ENCODE measurements at places on chromosomes 1 and 21.

DNA sequence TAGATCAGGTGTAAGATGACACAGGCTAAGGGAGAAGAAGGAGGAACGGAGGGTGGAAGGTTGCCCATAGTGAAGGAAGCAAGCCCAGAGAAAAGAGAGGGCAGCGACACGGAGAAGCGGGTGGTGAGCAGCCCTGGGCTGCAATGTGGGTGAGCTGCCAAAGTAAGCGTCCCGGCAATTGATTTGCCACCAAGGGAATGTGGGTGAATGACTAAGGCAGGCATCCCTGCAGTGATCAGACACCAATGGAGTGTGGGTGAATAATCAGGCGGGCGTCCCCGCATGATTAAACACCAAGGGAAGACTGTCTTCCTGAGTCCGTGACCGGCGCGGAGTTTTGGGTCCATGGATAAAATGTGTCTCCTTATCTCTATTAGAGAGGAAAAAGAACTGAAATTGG lies 79.6 kb downstream of the UCHL5 start:
- no peak for DNase-seq

- DNase-seq: no peak
These were observed 1.4 kb upstream of the FDPS start for GRCh38 chr1:155307247-155307740.

DNA sequence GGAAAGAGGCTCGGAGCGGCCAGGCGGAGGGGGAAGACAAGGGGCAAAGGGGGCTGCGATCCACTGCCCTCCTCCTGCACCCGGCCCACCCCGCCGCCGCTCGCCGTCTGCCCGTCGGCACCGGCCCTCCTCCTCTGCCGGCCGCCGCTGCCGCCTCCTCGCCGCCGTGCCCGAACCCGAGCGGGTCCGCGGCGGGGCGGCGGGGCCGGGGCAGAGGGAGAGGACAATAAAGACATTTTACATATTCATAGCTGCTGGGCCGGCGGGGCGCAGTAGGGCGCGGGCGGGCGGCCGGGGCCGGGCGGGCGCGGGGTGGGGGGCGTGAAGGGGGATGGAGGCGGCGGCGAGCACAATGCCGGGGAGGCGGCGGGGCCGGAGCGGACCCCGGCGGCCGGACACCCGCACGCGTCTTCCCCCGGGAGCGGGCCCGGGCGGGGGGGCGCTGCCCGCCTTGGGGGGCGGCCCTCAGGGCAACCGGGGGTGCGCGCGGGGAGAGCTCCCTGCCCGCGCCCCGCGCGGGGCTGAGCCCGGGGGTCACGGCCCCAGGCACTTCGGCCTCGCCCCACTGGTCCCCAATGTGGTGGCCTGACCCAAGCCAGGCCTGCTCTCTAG lies 546 bp downstream of the POU2F1 start:
- DNase-seq: no peak

DNA sequence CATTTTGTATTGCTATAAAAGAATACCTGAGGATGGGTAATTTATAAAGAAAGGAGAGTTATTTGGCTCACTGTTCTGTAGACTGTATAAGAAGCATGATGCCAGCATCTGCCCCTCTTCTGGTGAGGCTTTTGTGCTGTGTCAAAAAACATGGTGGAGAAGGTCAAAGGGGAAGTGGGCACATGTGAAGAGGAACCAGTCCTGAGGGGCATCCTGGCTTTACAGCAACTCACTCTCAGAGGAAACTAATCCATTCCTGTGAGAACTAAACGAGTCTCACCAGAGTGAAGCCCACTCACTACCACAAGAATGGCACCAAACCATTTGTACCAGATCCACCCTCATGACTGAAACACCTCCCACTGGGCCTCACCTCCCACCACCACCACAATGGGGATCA lies 18.8 kb upstream of the SELP start:
- no peak for DNase-seq

DNA sequence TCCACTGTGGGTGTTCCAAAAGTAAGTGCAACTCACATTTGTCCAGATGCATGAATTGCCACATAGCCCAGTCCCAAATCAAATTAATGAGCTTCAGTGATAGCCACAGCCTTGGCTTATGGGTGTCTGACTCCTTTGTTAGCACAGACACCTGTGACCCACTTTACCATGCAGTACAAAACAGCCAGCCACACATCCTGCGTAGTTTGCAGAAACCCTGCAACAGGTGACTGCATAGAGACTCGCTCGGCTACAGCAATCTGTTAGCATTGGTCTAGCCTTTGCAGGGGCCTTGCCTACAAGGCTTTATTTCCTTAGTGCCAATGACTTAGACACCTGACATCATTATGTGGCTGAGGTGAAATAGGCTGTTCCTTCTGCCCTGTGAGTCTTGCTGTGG lies 135.5 kb downstream of the CSMD2 start:
- DNase-seq: no peak

DNA sequence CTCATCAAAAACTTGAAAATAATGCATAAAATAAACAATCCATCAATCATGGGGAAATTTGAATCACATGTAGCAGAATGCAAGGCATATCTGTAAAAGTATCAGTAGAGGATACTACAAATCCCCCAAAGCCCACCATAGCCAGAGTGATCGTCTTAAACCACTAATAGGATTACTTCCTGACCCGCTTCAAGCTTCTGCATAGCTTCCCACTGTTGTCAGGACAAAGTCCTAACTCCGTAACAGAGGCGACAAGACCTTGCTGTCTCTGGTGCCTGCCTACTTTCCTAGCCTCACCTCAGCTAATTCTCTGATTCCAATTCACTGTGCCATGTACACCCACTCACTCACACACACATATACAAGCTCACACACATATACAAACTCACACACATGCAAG lies 161.2 kb upstream of the NFIA start:
- no peak for DNase-seq
